Erythroblast (primary cell): ENCODE measurements at places on chromosomes 6 and 20.

DNA sequence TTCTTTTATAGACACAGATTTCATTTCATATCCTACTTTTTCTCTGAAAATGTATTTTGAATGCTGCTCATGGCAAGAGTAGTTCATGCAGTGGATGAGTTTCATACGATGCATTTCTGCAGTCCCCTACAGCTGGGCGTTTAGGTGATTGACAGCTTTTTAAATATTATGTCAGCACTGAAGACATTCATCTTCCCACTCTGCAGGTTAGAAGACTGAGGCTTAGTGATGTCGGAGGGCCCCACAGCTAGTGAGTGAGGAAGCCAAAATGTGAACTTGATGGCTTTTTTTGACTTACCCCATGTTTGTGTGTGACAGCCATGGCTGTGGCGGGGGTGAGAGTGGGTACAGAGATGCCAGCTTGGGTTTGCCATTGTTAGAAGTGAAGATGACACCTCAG, 33.5 kb downstream of the MYH7B start:
- no peak for DNase-seq

- no peak for DNase-seq
Observed at GRCh38 chr20:48374991-48375595, 452.7 kb downstream of the PREX1 start.

DNA sequence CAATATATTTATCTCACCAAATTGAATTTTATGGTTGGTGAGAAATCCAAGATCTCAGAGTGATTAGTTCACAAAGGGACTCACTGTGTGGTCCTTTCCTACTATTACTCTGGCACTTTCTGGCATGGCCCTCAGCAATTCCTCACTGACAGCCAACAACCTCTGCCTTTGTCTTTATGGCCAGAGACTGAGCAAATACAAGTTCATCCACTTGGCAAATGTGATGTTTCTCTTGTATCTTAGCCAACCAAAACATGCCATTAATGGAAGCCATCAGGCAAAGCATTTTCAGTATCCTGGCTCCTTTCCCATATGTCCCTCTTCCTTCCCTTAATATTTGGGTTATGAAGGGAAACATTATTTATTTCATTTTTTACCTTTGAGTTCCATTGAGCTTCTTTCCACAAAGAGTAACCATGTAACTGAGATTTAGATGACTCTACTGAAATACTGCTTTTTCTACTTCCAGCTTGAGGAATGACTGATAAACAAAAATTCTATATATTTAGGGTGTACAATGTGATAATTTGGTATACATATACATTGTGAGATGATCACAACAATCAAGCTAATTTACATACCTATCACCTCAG, 30.8 kb upstream of the SMLR1 start:
- no peak for DNase-seq

- DNase-seq, result no peak
Observed at GRCh38 chr6:28906669-28907068, 17.1 kb downstream of the TRIM27 start.

DNA sequence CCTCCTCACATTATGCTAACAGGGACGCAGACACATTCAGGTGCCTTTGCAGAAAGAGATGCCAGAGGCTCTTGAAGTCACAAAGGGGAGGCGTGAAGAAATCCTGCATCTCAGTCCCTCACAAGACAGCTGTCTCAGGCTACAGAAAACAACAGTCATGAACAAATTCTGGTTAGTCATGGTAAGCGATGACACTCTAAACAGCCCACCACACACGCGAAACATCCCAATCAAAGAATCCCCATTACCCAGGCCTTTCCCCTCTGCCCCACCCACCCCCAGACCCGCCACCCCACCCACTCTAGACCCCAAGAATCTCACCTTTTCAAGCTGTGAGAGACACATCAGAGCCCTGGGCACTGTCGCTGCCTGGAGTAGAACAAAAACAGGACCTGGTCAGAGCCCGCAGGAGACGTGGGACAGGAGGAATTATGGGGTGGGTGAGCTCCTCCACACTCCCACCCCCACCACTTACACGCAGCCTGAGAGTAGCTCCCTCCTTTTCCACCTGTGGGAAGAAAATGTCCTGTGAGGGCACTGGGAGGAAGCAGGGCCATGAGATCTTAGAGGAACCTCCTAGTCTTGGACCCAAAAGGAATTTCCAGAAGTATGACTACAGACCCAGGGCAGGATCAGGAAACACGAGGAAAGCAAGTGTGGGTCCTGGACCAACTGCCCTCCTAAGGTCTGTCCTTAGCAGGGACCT, 2.7 kb downstream of the HLA-B start:
- no peak for DNase-seq

DNA sequence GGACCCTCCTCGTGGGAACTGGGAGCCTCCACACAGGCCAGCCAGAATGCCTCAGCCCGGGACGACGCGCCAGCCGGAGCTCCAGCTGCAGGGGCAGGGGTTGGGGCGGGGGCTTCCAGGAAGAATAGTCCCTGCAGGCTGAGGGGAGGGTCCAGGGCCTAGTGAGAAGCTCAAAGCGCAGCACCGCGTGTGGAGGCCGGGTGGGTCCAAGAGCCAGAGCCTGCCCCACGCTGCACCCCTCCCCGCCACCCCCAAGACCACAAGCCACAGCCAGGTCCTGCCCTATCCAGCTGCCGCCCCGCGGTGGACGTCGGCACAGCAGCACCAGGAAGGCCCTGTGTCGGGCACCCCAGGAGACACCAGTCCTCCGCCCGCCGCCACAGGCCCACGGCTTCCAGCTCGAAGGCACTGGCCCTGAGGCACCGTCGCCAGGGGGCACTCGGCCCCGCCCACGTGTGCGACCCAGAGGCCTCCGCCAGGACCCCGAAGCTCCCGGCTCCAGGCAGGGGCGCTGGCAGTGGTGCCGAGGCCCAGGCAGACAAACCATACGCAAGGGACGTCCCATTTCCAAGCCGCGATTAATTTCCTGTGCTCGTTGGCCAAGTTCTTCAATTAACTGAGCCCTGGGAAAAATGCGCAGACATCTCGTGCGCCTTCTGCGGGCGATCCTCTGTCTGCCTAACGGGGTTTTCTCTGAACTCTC, 19.5 kb downstream of the KCNQ2 start:
- no peak for DNase-seq

DNA sequence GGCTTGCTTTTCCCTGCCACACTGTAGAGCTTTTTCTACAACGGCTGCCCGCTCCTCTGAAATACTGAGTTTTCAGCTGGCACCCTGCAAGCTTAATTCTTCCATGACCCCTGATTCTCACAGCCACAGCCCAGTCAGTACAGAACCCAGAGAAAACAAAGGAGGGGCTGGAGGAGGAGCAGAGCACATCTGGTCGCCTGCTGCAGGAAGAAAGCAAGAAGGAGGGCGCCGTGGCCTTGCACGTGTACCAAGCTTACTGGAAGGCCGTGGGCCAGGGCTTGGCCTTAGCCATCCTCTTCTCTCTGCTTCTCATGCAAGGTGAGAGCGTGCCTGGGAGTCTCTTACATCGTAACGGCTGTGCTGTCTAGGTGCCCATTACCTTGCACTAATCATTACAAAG, 11.3 kb downstream of the DLK2 start:
- DNase-seq, result no peak

GRCh38 chr20:52001999-52002666, 189.4 kb downstream of the ZFP64 start:
- DNase-seq, result no peak

DNA sequence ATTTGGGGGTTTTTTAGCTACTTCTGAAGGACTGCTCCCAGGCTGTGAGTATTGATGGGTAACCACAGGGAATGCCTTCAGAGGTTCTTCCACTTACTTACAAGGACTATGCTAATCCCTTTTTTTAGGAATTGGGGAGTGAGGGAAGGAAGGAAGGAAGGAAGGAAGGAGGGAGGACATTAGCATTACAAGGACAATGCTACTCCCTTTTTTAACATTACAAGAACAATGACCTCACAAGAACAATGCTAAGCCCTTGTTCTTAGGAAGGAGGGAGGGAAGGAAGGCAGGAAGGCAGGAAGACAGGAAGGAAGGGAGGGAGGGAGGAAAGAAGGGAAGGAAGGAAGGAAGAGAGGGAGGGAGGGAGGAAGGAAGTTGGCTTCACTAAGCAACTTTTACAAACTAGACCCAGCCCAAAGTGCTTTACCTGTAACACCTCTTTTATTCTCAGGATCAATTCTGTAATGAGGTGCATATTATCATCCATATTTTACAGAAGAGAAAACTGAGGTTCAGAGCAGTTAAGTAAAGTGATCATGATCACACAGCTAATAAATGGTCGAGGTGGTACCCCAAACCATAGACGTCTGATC, 446.8 kb upstream of the JARID2 start:
- no peak for DNase-seq

GRCh38 chr6:138680085-138680484, 93.5 kb upstream of the CCDC28A start:
- no peak for DNase-seq

DNA sequence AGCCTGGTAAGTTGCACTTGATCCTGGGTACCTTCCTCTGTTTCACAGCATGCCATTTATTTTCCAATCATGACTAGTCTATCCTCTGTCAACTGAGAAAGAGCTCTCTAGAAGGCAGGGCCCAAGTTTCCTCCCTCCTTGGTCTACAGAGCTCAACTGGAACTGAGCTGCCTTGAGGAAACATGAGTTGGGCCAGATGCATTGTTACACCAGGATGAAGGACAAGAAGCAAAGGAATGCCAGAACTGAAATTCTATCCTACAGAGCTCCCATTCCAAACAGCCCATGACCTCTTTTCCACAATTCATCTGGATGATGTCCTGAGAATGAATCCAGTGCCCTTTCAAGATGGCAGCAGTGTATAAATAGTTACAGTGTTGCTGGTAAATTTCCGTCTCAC, 66.7 kb upstream of the E2F3 start:
- no peak for DNase-seq

DNA sequence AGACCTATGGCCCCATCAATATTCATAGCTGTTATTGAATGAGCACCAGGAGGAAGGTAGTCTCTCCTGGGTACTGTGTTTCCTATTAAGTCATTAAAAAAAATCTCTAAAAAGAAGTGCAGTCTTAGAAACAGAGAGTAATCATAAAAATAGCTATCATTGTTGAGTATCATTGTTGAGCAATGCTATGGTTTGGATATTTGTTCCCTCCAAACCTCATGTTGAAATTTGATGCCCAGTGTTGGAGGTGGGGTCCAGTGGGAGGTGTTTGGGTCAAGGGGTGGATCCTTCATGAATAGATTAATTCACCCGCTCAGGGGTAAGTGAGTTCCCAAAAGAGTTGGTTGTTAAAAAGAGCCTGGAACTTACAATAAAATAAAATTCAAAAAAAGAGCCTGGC, 88.1 kb upstream of the IYD start:
- DNase-seq, result no peak

DNA sequence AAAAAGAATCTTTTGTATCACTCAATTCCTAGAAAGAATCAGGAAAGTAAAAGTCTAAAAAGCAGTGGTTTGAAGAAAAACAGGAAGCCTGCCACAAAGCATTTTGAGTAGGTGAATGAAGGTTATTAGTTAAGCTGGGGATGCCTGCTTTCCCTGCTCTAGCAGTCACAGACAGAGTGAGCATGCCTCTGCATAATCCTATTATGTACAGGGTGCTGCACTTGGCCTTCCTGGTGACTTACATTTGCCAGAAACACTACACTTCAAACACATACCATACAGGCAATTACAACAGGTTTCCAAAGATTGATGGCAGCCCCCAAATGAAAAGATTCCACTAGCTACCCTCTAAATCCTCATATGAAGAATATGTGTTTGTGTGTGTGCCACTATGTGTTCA, 130.8 kb downstream of the TPBG start:
- DNase-seq, result no peak

DNA sequence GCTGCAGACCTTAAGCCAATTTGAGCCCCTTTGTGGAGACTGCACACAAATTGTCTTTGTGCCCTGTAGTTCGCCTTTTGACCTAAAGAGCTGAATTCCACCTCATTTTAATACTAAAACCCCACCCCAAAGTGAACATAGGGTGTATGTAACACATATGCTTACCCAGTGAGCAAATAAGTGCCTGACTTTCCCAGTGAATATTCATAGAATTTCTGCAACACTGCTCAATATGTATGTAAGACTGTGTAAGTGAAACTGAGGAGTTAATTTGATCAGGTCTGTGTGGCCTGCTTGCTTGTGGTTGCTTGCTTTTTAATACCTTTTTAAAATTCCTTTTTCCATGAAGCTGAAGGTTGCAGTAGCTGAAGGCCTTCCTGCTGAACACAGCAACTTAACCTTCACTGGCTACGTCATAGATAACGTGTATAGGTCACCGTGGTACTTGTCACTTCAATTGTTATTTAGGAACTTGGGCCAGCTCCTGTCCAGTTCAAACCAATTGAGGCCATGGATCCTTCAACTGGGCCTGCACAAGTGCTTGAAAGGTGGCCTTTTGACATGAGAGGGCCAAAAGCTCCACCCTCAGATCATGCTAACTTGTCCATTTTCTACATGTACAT, 131.7 kb upstream of the BTBD3 start:
- no peak for DNase-seq

GRCh38 chr6:7338031-7338430, 25.0 kb upstream of the SSR1 start:
- no peak for DNase-seq

GRCh38 chr6:113879186-113880096, 22.3 kb downstream of the MARCKS start:
- peak; percentile 36 for DNase-seq

DNA sequence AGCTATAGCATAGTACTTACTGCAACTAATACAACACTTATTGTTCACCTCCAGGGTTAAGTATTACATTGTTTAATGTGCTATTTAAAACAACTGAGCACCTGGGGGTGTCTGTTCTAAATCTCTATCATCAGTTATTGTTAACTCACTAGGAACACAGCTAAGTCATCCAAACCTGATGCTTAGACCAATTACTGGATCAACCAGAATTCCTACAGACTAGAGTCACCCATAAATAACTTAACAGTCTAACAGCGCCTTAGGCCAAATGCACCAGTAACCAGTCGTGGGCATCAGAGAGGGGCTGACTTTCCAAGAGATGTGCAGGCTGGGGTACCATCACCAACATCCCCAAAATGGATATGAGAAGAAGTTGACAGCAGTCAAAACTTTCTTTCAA, 110.7 kb downstream of the ADTRP start:
- DNase-seq, result no peak

DNA sequence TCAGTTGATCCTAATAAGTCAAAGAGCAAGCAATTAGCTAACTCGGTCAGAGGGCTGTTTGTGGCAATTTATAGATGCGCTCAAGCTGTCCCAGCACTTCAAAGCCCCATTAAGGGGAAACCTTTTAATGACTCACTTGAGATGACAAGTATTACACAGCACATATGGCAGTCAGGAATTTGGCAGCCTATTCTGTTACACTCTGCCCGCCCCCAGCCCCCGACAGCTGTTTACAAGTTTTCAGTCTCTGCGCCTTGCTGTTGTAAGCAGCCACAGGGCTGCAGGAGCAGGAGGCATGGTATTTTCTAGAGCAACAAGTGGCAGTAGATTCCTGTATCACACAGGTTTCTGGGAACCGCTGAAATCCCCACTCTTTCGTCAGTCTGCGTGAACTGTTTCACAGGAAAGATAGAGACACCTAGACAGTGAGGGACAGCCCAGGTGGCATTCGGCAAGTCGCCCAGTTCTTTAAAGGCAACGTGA, 263.0 kb downstream of the FOXC1 start:
- DNase-seq, result no peak

DNA sequence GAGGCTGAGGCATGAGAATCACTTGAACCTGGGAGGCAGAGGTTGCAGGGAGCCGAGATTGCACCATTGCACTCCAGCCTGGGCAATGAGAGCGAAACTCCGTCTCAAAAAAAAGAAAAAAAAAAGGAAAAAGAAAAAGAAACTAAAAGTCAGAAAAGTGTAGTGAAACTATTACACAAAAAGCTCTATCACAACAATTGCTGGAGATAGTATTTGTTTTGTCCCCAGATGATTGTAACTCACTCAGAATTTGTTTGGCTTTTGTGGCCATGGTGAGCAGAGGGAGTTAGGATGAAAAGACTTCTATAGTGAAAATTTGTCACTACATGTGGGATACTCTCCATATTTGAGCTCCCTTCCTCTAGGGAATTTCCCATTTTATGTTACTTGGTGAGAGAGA, 5.2 kb upstream of the GOPC start:
- no peak for DNase-seq
